Right ventricle myocardium superior (tissue), 1 donor: ENCODE measurements at places on chromosomes 6 and 20. TPM values are rescaled to one million over a fixed set of nuclear protein-coding genes. Genes with fewer than 3 reads are reported as not detected.
A peak's percentile ranks its signal among the peaks of the same experiment; 100 is the strongest.

TBX18 gene
- total RNA-seq: 5.5 TPM

GRCh38 chr6:40256831-40257230, 322.6 kb upstream of the MOCS1 start:
- DNase-seq: no peak

SUPT3H gene
- 3.4 TPM for total RNA-seq

DNA sequence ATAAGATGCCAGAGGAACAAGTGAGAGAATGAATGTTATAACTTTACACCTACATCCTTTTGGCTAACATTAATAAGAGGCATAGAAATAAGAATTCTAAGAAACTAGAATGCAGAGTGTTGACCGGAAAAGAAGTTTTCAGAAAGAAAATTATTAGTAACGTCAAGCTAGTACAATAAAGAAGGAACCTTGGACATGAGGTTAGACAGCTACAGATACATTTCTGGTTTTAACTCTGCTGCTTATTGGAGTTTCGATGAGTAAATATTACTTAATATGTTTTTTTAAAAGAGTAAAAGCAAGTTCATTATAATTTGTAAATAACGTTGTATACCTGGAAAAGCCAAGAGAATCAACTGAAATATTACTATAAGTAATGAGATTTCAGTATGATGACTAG, 22.7 kb downstream of the TAB2 start:
- no peak for DNase-seq

KCNS1 gene
- total RNA-seq: not detected

TTLL9 gene
- not detected for total RNA-seq

DNA sequence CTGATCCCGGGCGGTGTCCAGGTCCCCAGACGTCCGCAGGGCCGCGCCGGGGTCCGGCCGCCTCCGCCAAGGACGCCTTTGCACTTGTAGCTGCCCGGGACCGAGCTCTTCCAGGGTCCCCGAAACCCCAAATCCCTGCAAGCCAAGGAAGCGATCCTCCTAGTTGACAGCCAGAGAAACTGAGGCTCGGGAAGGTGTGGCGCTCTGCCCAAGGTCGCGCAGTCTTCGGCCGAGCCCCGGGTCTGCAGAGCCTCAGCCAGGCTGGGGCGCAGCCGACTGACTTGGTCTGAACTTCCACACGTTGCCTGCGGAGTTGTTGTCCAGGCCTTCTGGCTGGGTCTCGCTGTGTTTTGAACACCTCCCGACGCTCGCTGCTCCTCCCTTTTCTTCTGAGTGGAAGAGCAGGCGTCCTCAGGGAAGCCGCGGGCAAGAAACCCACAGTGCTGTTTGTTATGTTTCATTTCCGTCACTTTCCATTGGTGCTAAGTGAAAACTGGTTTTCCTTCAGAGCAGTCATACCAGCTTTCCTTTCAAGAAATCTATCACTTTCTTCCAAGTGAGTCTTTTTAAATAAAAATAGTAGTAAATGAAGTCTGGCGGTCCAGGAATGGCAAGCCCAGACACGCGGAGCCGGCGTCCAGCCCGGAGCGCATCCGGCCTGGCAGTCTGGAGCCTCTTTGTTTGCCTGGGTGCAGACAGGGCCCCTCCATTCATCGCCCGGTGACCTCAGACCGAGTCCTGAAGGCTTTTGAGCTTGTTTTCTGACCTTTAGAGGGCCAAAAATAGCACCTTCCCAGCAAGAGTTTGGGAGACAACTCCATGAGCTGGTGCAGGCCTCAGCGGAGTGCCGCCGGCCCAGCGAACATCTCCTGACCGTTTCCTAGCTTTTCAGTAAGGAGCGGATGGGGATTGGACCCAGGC, 698 bp downstream of the FAM210B start:
- peak; percentile 71 for DNase-seq

FERMT1 gene
- total RNA-seq: 1.0 TPM
